Fibroblast of upper back skin (primary cell): ENCODE measurements at places on chromosomes 6 and 20.
A peak's percentile ranks its signal among the peaks of the same experiment; 100 is the strongest.

DNA sequence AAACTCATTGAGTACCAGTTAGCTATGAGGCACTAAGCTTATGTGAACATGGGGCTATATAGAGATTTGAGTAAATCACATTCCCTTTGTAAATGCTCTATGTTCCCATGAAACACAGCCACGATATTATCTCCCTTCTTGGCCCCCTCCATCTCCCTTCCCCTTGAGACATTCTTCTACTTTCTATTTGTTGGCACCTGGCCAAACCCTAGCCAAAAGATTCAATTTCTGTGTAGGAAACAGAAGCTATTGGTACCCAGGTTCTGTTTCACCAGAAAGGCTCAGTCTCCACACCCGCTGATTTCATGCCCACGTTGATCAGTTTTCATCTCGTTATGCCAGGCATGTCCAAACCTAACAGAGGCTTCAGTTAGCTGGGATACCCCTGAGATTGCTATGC, 145.5 kb upstream of the LAMP5 start:
- no peak for DNase-seq

DNA sequence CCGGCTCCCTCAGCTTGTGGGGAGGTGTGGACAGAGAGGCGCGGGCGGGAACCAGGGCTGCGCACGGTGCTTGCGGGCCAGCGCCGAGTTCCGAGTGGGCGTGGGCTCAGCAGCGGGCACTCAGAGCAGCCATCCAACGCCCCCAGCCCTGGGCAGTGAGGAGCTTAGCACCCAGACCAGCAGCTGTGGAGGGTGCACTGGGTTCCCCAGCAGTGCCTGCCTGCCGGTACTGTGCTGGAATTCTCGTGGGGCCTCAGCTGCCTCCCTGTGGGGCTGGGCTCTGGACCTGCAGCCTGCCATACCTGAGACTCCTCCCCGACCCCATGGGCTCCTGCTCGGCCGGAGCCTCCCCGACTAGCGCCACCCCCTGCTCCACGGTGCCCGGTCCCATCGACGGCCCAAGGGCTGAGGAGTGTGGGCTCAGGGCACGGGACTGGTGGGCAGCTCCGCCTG, 92.7 kb downstream of the MANEA start:
- no peak for DNase-seq

DNA sequence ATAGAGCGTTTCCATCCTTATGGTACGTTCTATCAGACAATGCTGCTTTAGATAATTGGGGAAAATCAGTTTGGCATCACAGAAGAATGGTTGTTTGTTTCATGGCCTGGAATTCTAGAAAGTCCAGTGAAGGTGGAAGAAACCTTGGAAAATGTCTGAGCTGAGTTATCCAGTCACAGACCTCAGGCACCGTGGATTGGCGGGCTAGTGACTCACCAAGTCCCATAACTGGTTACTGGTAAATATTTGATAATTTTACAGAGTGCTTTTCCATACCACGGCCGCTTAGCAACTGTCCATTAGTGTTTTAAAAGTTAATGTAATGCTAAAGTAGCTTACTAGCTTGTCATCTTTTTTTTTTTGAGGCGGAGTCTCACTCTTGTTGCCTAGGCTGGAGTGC, 99.4 kb downstream of the SLC35B3 start:
- no peak for DNase-seq

GRCh38 chr6:138648127-138648526, 125.4 kb upstream of the CCDC28A start:
- DNase-seq = no peak

DNA sequence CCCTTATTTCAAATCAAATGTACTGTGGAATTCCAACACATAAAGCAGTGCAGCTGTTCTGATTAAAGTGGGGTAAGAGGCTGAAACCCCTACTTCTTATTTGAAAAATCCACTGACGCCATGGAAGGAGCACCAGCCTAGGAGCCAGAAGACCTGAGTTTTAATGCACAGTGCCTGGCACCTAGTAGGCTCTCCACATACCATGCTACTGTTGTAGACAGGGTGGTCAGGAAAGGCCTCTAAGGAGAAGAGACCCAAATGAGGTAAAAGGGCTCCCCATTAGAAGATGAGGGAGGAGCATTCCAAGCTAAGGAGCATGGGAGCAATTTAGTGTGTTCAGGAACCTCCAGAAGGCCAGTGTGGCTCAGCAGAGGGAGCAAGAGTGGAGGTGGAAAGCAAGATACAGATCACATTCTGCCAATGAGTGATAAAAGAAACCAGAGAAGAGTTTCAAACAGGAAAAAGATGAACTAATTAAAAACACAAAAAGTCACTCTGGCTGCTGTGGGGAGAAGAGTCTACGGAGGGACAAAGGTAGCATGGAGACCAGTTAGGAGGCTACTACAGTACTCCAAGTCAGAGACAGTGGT, 11.8 kb upstream of the ZNF76 start:
- no peak for DNase-seq

- DNase-seq = no peak
Measured at GRCh38 chr6:50742161-50742560, 28.8 kb downstream of the TFAP2D start.

DNA sequence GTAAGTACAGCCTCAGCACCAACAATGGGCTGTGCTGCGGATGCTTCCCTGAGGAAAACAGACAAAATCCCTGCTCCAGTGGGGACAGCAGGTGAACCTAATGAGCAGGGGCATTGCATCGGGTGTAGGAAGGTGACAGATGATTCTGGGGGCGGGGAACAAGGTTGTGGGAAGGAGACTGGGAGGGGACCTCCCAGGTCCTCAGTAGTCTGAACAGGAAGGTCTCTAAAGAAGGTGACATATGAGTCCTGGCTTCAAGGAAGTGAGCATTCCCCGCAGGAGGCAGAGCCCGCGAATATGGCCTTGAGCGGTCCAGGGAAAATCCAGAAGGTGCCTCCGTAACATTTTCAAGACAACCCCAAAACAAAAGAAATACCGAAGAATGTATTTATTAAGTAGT, 19.4 kb downstream of the ULBP1 start:
- DNase-seq = no peak

DNA sequence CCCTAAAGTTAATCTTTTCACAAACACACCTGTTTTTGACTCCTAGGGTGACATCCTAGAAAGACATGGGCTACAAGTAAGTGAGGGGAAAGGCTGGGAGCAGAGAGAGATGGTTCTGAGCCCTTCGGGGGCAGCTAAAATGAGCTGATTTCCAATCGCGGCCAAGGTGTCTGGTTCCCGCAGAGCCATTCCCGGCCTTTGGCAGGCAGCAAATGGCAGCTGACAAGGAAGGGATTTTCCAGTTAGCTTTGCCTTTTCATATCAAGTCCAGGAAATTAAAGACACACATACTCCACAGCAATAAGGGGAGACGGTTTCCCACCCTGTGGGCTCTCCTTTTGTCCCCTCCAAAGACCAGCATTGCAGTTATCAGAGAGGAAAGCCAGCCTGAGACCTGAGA, 228.5 kb downstream of the ZMYND8 start:
- no peak for DNase-seq

DNA sequence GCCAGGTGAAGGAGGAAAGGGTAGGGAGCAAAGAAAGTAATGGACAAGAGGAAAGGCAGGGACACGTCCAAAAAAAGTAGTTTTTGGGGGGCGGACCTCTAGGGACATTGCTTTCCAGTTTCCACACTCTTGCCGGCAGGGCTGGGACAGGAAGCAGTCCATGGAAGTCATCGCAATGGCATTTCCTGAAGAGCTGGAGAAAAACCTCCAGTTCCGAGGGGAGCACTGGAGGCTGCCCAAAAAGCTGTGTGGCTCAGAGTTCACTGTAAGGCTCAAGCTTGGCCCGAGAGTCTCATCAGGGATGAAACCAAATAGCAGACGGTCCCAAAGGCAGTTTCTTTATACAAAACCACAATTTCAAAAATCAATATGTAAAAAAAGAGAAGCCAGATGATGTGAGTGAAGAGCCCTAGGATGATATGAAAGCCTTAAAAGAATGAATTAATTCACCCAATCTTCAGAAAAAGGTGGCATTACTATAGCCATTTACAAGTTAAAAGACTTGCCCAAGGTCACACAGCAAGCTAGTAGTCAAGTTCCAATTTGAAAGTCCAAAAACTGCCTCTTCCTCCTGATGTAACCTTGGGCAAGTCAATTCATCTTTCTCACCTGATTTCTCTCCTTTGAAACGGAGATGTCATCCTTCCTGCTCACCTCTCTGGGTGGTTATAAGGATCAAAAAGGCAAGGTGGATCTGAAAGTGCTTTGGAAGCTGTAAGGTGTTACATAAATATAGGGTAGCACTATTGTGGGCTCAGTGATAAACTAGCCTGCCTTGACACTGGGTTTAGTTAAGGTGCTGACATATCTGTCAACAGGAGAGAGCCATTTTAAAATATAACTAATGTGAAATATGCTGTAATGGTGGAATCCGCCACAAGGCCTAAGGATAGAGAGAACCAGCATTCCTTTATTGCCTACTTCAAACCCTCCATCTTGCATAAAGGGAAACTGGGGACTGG, 9.1 kb downstream of the BCL2L1 start:
- peak; percentile 96 for DNase-seq

DNA sequence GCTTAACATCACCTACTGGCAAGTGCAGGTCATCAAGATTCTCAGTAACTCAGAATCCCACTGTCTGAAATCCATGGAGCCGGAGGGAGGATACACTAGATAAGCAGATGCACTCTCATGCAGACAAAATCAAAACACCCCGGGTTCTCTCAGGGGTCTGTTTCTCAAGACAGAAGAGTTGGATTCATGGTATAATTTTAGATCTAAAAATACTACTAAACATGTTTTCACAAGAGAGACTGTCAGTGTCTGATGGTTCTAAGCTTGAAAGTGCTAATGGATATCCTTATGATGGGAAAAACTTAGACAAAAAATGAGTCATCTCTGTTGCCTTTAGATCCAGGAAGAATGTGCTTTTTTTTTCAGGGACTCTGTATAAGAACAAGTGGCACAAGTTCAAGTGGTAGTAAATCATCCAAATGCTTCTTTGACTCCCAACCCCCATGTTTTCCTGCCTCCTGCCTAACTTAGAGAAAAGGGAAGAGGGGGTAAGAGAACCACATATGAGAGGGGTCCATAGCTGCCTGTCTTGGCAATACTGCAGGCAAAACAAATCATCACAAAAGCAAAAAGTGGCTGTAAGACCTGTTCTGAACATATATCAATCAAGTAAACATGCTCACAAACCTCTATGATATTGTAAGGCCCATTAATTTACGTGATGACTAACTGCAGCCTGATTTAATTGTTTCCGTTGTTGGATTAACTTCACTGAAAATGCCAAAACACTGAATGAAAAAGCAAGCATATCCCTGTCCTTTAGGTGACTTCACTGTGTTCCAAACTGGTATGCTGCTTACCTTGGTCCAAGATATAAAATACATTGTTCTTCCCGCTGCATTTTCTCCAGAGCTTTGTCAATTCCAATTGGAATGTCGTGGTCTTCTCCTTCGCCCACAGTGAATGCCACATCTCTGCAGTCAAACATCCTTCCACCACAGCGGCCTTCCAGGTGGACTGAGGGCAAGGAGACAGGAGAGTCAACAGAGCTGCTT, 84.0 kb upstream of the TULP1 start:
- peak; percentile 96 for DNase-seq

GRCh38 chr20:53708129-53708968, 114.7 kb upstream of the ZNF217 start:
- peak; percentile 85 for DNase-seq

DNA sequence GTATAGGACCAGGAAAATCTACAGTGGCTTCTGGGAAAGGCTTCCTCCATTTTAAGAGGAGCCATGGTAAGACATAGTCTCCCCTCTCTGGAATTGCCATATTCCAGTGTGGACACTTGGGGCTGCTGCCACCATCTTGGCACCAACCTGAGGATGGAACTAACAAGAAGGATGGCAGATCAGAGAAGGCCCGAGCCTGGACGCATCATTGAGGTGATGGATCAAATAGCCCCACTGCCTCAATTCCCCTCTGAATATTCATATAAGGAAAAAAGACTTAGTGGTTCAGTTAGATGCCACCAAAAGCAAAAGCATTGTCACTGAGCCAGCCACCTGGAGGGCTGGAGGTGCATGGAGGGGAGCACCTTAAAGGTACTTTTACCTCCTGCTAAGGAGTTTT, 25.9 kb downstream of the PLAGL2 start:
- DNase-seq = no peak
